Cerebellum (tissue), 4 donors: ENCODE measurements at places on chromosomes 6 and 20. TPM values are rescaled to one million over a fixed set of nuclear protein-coding genes. Genes with fewer than 3 reads are reported as not detected.

The OR12D3 gene
- not detected for total RNA-seq

The LY6G5C gene
- total RNA-seq: 3.4 TPM

The TAPBP gene
- total RNA-seq: 22.0 TPM

The GPR63 gene
- 9.2 TPM for total RNA-seq

The FAM229B gene
- total RNA-seq: 23.9 TPM

The LTB gene
- not detected for total RNA-seq

The SNX21 gene
- total RNA-seq: 24.4 TPM

The NOX3 gene
- total RNA-seq: not detected

The ADGB gene
- 0.36 TPM for total RNA-seq

The RAMACL gene
- total RNA-seq: 3.5 TPM

The KHDRBS2 gene
- total RNA-seq: 35.1 TPM

The LAMA4 gene
- total RNA-seq: 65.4 TPM

The C4B gene
- 8.6 TPM for total RNA-seq

The SLCO4A1 gene
- total RNA-seq: 2.1 TPM

The TNXB gene
- total RNA-seq: 9.3 TPM
